ENCODE measurements at places on chromosomes 4 and X.

GRCh38 chr4:39613093-39613656 lies 25.5 kb downstream of the SMIM14 start:
- DNase-seq = no peak

- DNase-seq = no peak
Observed at GRCh38 chr4:106569146-106570031, 200.8 kb upstream of the GIMD1 start.

DNA sequence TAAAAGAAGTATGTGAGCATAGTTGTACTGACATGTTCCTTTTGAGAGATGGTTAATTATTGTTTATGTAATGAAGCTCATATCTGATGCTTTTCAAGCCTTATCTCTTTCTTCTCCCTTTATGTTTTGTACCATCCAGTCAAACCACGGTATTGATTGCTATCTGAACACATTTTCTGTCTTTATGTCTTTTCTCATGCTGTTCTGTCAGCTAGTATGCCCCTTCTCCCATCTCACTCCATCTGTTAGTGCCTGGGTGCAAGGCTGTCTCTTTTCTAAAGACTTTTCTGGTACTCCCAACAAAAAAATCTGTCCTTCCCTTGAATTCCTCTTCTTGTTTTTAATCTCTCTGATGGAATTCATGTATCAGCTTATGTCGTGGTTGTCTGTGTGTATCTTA lies 883.8 kb upstream of the IGFBP7 start:
- no peak for DNase-seq

- no peak for DNase-seq
Observed at GRCh38 chr4:155405059-155405458, 28.3 kb upstream of the MAP9 start.

DNA sequence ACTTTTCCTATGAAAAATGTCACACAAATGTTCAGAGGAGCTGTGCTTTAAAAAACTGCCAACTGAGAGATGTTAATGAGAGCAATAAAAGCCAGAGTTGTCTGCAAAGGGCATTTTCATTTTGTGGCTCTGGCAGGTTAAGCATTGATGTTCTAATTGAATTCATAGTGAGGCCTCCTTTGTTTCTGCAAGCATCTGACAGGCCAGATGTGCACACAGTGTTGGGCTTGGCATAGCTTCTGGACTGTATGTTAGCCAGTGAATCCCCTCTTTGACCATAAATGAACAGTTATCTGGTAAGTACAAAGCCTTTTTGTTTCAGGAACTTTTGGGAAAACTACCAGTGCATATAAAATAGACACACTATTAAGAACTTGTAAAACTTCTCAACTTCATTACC lies 81.9 kb downstream of the JADE3 start:
- DNase-seq = no peak

- DNase-seq = no peak
Observed at GRCh38 chr4:166399021-166399420, 526.0 kb downstream of the TLL1 start.

- no peak for DNase-seq
Observed at GRCh38 chr4:87465739-87466366, 43.5 kb downstream of the NUDT9 start.

DNA sequence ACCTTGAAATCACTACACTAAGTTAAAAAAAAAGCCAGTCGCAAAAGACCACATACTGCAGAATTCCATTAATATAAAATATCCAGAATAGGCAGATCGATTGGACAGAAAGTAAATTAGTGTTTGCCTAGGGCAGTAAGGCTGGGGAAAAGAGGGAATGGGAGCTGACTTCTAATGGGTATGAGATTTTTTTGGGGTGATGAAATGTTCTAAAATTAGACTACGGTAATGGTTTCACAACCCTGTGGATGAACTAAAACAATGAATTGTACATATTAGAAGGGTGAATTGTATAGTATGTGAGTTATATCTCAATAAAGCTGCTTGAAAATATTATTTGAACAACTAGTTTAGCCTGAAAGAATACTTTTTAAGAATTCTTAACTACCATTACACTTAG lies 6.7 kb upstream of the GPRIN3 start:
- no peak for DNase-seq

DNA sequence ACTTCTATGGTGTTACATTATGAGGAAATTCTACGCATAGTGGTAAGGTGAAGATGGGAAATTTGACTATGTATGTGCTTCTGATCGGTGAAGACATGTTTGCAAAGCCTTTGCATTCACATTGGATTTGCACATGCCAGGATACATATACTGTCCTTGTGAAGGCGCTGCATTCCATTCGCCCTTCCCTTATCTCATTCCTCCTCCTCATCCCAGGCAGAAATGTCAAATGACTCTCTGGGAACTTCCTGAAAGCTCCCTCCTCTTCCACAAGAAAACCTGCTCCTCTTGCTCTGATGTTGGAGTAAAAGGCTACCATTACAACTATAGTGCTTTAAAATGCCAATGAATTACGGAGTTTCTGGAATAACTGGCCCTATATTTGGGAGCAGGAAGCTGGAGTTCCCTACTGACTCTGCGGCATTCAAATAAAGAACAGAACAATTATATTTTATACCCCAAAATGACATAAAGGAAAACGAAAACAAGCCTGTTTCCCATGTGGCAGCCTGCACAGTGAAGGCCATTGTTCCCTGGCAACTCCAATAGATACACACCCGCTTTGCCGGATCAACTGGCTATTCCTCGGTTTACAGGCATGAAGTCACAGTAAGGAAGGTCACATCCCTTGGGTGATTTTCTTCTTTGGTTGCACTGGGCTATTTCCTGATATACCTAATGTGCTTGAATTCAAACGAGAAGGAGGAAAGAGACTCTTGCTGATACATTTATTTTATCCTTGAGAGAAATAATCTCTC lies 84.5 kb downstream of the AREG start:
- no peak for DNase-seq
